NCI-H1105 treated with DMSO at 0.1 percent for 48 hours (cell line): ENCODE measurements at places on chromosomes 6 and 20.

GRCh38 chr6:155372256-155372655 is 58.0 kb upstream of the TFB1M start:
- DNase-seq = no peak

- DNase-seq = no peak
These were observed 35.4 kb downstream of the MAN1A1 start for GRCh38 chr6:119313937-119314884.

GRCh38 chr20:13723011-13723410 is 61.7 kb downstream of the ESF1 start:
- DNase-seq = no peak

GRCh38 chr6:41784581-41785171 is 2.8 kb upstream of the TOMM6 start:
- no peak for DNase-seq

DNA sequence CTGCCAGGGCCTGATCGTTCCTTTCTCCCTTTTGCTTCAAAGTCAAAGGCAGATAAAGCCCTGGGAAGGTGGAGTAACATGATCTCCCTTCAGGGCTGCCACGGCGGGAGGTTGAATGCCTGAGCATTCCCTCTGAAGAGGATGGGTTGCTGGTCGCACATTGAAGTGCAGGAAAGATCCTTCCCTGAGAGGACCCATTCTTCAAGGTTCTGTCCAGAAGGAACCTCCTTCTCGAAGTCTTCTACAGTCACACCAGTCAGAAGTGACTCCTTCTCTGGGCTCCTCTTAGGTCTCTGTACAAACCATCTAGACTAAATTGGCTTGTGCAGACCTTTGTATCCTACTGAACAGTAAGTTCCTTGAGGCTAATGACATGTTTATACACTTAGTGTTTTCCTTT is 192.6 kb upstream of the VGLL2 start:
- no peak for DNase-seq

DNA sequence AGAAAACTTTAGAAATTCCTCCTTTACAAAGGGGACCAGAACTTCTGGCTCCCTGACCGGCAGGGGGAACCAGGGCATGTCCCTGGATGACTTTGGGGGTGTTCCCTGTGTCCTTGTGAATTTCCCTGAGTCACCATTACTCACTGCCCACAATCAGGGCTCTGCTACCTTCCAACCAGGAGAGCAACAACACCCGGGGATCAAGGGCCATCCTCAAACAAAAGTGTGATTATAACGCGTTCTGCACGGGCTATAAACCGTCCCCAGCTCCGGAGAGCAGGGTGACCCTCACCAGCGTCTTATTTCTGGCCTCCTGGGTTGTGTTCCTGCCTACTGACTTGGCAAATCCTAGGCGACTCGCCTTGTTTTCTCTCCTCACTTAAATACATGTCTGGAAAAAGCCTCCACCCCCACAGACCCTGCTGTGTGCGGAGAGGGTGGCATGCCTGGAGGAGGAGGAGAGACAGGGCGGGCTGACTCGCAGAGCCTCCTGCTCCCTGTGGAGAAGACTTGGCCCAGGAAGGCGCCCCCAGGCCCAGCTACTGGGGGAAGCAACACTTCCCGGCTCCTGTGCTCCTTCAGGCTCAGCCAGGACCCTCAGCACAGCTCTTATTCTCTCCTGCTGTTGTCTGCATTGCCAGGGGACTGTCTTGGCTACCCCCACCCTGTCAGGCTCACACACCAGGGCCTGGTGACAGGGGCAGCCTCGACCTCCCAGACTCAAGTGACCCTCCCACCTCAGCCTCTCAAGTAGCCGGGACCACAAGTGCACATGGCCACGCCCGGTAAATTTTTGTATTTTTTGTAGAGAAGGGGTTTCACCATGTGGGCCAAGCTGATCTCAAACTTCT is 54.1 kb downstream of the FGD2 start:
- no peak for DNase-seq

DNA sequence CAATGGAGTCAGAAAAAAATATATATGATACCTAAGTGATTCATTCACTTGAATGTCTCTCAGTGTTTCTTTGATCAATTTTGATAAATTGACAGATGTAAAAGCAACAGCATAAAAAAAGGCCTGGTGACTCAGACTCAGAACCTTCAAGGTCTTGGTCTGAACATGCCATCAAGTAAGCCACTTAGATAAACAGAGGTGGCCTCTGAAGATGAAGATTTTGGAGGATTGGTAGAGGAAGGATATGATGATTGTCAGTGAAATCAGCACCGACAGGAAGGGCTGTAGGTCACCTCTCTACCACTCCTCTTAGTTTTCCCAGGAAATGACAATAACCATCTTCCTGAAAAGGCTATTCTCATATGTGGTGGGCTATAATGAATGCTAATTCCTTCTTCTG is 422.8 kb upstream of the EPHA7 start:
- DNase-seq = no peak

- no peak for DNase-seq
These were observed 41.4 kb downstream of the PTGIS start for GRCh38 chr20:49526568-49526967.

- no peak for DNase-seq
These were observed 136.4 kb downstream of the OR2B2 start for GRCh38 chr6:27775796-27776184.

GRCh38 chr6:71336901-71337300 is 48.3 kb downstream of the OGFRL1 start:
- no peak for DNase-seq

- DNase-seq = no peak
These were observed 183.9 kb downstream of the ERMARD start for GRCh38 chr6:169935348-169935718.

GRCh38 chr6:141388666-141389065 is 744.1 kb upstream of the GJE1 start:
- DNase-seq = no peak
